ENCODE measurements at places on chromosomes 5 and 9. TPM values are rescaled to one million over a fixed set of nuclear protein-coding genes. Genes with fewer than 3 reads are reported as not detected.

CDC37L1 gene
- 23.6 TPM for total RNA-seq

PDCD1LG2 gene
- 6.3 TPM for total RNA-seq

DNA sequence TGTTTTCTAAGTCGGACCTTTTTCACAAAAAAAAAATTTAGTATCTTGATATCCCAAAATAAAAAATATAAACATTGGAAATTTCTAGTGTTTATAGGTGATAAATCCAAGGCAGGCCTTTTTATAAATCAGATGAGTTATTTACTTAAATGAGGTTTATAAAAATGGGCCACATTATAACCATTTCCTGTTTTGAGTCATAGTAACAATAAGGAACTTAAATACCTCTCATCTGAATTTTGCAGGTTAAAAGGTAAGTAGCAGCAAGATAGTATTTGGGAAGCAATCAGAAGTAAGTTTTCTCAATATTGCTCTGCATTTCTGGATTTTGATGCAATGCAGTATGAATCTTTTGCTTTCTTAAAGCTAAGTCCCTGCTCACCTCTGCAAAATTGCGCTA, 3.9 kb downstream of the SPTAN1 start:
- no peak for DNase-seq

DNA sequence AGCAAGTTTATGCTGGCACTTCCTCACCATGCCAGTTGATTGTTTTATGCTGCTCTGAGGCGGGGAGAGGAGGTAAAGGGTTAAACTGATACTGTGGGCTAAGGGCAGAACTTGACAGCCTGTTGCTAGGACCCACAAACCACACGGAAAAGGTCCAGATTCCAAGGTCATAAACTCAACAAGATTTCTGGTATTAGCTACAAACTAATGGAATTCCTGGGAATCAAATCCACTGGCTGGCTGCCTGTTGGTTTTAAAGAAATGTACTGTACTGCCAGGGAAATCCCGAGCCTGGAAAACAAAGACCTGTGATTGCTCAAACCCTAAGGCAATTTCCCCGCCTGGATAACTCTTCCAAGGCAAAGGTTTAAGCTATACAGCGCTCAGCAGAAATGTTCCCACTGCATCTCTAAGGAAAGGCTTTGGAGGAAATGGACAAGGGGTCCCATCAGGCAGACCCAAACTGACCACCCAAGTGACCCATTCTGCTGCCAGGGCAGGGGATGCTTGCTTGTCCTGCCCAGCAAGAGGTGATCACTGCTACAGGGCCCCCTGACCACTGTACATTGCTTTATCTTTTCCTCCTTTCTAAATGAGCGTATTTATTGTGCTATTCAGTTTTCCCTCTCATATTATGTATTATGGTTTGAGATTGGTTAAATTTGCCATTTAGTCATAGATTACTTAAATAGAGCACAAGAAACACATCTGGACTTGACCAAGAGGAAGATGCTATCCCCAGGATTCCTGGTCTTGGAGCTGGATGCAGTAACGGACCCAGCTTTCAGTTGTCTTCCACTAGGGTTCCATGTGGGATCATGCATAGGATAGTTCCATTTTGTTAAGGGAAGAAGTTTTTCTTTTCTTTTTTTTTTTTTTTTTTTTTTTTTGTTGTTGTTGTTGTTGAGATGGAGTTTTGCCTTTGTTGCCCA, 124.3 kb downstream of the SUSD1 start:
- no peak for DNase-seq

GRCh38 chr5:56191656-56192055, 41.5 kb downstream of the ANKRD55 start:
- no peak for DNase-seq
